IPS DF 6.9 (cell line): ENCODE measurements at places on chromosomes 5 and 9.

- H3K36me3 ChIP-seq, result no peaks in the 10 kb centered on the region
- H3K27ac ChIP-seq, result no peak overlapping the region
- no peak overlapping the region for H3K4me3 ChIP-seq
Measured at GRCh38 chr9:112535811-112536210, 49.2 kb downstream of the KIAA1958 start.

DNA sequence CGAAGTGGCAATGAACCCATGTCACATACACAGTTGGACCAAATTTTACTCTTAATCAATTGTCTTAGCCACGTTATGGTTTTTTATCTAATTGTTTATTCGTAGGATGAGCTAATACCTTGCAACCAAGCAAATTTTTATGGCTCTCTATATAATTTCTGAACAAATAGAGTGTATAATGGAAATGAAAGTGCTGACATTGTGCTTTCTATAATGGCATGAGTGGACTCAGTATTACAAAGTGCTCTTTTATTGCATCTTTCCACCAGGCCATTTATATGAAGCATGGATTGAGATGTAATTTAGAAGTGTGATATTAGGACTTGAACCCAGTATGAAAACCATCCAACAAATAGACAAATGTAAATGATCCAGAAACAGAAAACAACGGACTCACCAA lies 1096.0 kb downstream of the DTWD2 start:
- no peaks in the 10 kb centered on the region for H3K4me1 ChIP-seq
- DNase-seq, result no peak
- no peak overlapping the region for H3K27ac ChIP-seq
- no peaks in the 10 kb centered on the region for H3K36me3 ChIP-seq
- no peaks in the 10 kb centered on the region for H3K27me3 ChIP-seq
- H3K4me3 ChIP-seq, result no peak overlapping the region

GRCh38 chr5:108437425-108437824 lies 55.5 kb upstream of the FBXL17 start:
- no peaks in the 10 kb centered on the region for H3K4me1 ChIP-seq
- no peak overlapping the region for H3K27ac ChIP-seq
- H3K36me3 ChIP-seq, result no peaks in the 10 kb centered on the region
- no peaks in the 10 kb centered on the region for H3K27me3 ChIP-seq
- no peak for DNase-seq

DNA sequence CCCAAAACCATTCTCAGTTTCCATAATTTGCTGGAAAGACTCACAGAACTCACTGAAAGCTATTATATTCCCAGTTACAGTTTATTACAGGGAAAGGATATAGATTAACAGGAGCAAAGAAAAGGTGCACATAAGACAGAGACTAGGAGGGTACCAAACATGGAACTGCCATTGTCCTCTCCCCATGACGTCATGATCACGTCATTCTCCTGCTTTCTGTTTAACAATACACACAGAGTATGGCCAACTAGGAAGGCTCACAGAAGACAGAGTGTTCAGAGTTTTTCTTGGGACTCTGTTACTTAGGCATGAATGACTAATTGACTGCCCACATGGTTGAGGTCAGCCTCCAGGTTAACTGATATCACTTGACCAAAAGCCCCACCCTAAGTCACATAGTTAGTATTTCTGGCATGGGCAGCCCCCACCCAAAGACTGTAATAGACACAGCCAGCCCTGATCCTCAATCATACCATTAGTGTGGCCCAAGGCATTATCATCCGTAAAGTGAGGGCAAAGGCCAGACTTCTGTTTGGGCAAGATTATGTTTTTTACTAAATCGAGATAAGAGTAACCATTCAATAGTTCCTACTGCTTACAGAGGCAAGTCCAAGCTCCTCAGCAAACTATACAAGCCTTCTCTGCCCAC lies 353.5 kb upstream of the POU5F2 start:
- H3K4me3 ChIP-seq, result no peak overlapping the region
- no peaks in the 10 kb centered on the region for H3K27me3 ChIP-seq
- no peaks in the 10 kb centered on the region for H3K4me1 ChIP-seq
- no peak for DNase-seq
- no peaks in the 10 kb centered on the region for H3K36me3 ChIP-seq
- H3K27ac ChIP-seq, result no peak overlapping the region

DNA sequence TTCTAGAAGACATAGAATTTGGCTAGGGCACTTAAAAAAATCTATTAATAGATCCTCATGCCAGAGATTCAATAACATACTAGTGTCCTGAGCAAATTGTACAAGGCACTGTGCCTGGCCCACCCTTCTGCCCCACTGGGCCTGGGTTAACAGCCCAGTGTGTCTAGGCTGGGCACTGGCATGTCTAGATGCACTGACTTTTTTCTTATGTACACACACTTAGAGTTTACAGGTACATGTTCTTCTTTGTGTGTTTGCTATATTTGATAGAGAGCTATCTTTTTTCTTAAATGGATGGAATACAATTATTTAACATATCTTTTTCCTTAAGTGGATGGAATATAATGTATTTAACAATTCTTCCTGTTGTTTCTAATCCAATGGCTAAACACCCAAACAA lies 241.5 kb downstream of the AUH start:
- H3K4me3 ChIP-seq, result no peak overlapping the region
- no peaks in the 10 kb centered on the region for H3K36me3 ChIP-seq
- H3K27ac ChIP-seq, result no peak overlapping the region
- H3K4me1 ChIP-seq, result peaks cover 4% of the 10 kb centered on the region; the same call in 1 of the 2 replicates

DNA sequence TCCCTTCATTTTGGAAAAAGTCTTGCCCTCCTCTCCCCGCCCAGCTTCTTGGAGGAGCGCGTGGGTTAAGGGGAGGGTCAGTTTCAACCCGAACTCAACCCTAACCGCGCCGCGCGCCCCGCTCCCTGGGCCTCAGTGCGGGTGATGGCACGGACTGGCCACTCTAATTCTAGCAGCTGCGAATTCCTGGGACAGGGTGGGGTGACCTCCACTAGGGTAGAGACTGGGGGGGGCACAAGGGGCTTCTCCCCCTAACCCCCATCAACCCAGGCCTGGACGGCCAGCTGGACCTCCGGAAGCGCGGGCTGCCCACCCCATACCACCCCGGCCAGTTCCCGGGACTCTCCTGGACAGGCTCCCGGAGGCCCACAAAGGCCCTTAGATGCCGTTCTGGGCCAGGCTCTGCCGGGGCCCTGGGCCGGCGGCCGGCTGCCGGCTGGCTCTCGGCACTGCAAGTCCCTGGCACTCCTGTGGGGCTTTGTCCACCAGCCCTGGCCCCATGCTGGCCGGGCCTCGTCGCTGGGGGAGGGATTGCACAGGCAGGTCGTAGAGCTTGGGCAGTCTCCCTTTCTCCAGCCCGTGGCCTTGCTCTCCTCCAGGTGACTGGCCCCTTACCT lies 7.2 kb upstream of the PSD2 start:
- H3K4me1 ChIP-seq, result no peaks in the 10 kb centered on the region
- H3K36me3 ChIP-seq, result no peaks in the 10 kb centered on the region
- peak overlapping the region; percentile 20; the same call in 1 of the 2 replicates for H3K4me3 ChIP-seq
- no peak overlapping the region for H3K27ac ChIP-seq
- no peak for DNase-seq
- peaks cover 4% of the 10 kb centered on the region; the same call in 1 of the 2 replicates for H3K27me3 ChIP-seq

- H3K27ac ChIP-seq, result no peak overlapping the region
- no peaks in the 10 kb centered on the region for H3K36me3 ChIP-seq
- H3K4me1 ChIP-seq, result no peaks in the 10 kb centered on the region
- no peaks in the 10 kb centered on the region for H3K27me3 ChIP-seq
- no peak overlapping the region for H3K4me3 ChIP-seq
- DNase-seq, result no peak
Measured at GRCh38 chr9:79469164-79469563, 102.6 kb upstream of the TLE4 start.

DNA sequence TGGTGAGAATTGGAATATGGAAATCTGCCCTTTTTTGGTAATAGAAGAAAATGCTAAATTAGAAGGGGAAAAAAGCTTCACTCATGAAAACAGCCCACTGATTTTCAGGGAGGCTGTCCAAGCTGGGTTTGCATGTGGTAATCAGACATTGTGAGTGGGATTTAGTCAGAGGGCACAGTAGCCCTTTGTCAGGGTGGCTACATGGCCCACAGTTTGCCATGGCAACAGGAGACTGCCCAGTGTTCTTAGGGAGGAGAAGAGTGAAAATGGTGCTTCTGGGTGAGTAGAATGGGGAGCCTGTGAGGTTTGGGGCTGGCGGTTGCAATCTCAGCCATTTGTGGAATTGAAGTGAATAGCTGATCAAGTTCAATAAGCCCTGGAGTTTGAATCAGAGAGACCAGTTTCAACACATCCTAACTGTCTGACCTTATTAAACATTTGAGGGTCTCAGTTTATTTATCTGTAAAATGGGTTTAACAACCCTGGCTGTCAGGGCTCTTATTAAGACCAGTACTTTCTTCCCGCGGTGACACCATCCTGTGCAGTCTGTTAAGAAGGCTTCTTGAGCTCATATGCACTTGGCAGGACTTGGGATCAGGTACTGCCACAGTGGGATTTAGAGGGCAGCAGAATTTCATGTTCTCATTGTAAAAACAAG lies 107.6 kb upstream of the TNC start:
- no peak overlapping the region for H3K27ac ChIP-seq
- H3K27me3 ChIP-seq, result no peaks in the 10 kb centered on the region
- H3K4me3 ChIP-seq, result no peak overlapping the region
- H3K4me1 ChIP-seq, result no peaks in the 10 kb centered on the region
- no peaks in the 10 kb centered on the region for H3K36me3 ChIP-seq
- no peak for DNase-seq

- H3K27me3 ChIP-seq, result no peaks in the 10 kb centered on the region
- DNase-seq, result no peak
- H3K27ac ChIP-seq, result no peak overlapping the region
- no peak overlapping the region for H3K4me3 ChIP-seq
Measured at GRCh38 chr9:35042081-35042604, 30.3 kb downstream of the VCP start.

- H3K27me3 ChIP-seq, result no peaks in the 10 kb centered on the region
- no peak overlapping the region for H3K27ac ChIP-seq
- no peaks in the 10 kb centered on the region for H3K4me1 ChIP-seq
Measured at GRCh38 chr5:118888556-118888955, 99.8 kb downstream of the DTWD2 start.

- H3K4me3 ChIP-seq, result no peak overlapping the region
- H3K27ac ChIP-seq, result no peak overlapping the region
- no peaks in the 10 kb centered on the region for H3K27me3 ChIP-seq
- H3K4me1 ChIP-seq, result no peaks in the 10 kb centered on the region
- no peak for DNase-seq
- no peaks in the 10 kb centered on the region for H3K36me3 ChIP-seq
Measured at GRCh38 chr5:153896117-153896516, 142.6 kb downstream of the FAM114A2 start.

GRCh38 chr9:138117101-138117750 lies 239.6 kb downstream of the CACNA1B start:
- H3K4me3 ChIP-seq, result no peak overlapping the region
- H3K27me3 ChIP-seq, result no peaks in the 10 kb centered on the region
- DNase-seq, result no peak
- H3K36me3 ChIP-seq, result peaks cover 4% of the 10 kb centered on the region; the same call in 1 of the 2 replicates

- H3K27me3 ChIP-seq, result no peaks in the 10 kb centered on the region
- no peak overlapping the region for H3K4me3 ChIP-seq
- no peak overlapping the region for H3K27ac ChIP-seq
- DNase-seq, result no peak
- H3K4me1 ChIP-seq, result peaks cover 6% of the 10 kb centered on the region; the same call in 1 of the 2 replicates
Measured at GRCh38 chr9:87338088-87338989, 159.3 kb upstream of the DAPK1 start.

DNA sequence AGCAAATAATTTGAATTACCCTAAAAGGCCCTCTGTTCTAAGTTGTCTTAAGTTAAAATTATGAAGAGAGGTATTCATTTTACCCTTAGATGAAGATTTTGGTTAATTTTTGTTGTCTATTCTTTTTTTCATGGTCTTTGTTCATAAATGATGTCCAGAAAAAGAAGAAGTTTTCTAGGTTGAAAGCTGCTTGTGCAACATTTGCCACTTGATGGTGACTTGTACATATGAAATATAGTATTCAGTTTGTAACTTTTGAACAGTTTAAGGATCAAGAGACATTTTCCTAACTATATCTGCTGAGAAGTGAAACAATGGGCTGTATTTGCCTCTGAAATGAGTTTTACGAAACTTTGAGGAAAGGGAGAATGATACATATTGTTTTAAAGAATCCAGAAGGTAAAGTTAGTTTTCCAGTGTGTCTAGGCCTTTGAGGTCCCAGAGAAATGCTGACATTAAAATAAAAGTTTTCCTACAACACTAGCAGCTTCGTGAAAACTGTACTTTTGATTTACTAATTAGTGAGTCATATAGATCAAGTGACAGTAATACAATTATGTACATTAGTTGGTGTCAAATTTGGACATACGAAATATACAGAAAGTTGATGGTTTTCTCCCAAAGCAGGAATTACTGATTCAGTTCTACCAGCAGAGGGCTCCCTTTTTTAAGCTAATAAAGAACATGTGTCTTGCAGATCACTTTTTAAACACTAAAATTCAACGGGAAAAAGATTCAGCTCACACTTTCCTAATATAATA lies 70.5 kb downstream of the PIK3R1 start:
- no peak overlapping the region for H3K27ac ChIP-seq
- peaks cover 3% of the 10 kb centered on the region; the same call in 1 of the 2 replicates for H3K4me1 ChIP-seq
- H3K36me3 ChIP-seq, result no peaks in the 10 kb centered on the region

DNA sequence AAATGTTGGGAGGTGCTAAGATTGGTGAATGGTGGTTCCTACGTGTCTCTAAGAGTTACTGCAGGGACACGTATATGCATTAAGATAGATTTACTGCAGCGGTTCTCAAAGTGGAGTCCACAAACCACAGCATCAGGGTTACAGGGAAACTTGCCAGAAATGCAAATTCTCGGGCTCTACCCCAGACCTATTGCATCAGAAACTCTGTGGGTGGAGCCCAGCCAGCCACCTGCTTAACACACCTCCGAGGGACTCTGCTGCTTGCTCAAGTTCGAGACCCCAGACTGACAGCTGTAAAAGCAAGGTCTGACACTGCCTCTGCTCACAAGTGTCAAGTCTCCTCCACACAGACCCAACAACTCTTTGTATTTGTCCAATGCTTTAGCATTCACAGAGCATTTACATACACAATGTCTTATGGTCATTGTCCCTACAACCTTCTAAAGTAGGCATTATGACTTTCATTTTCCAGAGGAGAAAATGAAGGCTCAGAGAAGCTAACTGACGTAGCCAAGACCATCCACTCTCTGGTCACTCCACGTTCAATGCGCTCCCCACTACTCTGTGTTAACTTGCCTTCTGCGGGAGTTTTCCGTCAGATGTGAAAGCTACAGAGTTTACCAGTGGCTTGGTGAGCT lies 48.8 kb downstream of the HSD17B3 start:
- no peak overlapping the region for H3K27ac ChIP-seq
- no peaks in the 10 kb centered on the region for H3K27me3 ChIP-seq
- no peak overlapping the region for H3K4me3 ChIP-seq
- DNase-seq, result no peak
- peaks cover 6% of the 10 kb centered on the region for H3K4me1 ChIP-seq

GRCh38 chr5:96242571-96242970 lies 190.5 kb downstream of the PCSK1 start:
- H3K36me3 ChIP-seq, result no peaks in the 10 kb centered on the region
- no peak overlapping the region for H3K4me3 ChIP-seq
